ENCODE measurements at places on chromosomes 11 and 22.

GRCh38 chr11:85875505-85875904 lies 20.3 kb downstream of the CCDC83 start:
- DNase-seq: no peak

DNA sequence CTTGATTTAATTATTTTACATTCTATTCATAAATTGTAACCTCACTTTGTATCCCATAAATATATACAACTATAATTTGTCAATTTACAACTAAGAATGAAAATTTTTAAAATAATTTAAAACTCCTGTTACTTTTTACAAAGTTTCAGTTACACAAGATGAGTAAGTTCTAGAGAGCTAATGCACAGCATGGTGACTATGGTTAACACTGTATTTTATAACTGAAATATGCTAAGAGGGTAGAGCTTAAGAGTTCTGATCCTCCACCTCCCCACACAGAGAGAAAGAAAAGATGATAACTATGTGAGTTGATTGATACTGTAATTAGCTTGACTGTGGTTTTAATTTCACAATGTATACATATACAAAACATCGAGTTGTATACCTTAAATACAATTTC lies 412.5 kb upstream of the DDI1 start:
- no peak for DNase-seq

- no peak for DNase-seq
Observed at GRCh38 chr22:27729246-27729645, 72.3 kb downstream of the MN1 start.

- DNase-seq: no peak
Observed at GRCh38 chr11:122814401-122814800, 23.9 kb upstream of the CRTAM start.

- DNase-seq: no peak
Observed at GRCh38 chr11:19723572-19724342, 11.1 kb downstream of the NAV2 start.

DNA sequence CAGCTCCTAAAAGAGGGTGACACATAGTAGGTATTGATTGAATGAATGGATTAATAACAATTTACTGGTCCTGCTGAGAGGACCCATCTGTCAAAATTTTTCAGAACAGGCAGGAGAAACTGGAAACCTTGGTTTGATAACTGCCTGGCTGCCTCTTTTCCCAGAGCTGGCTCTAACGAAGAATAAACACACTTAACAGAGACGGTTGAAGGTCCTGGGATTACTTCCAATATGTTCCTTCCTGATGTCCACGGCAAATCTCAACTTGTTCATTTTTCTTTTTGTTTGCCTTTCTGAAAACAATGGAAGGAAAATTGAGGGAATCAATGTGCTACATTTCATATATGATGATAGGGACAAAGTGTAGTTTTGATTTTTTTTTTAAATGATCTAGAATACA lies 76.5 kb upstream of the SYT13 start:
- DNase-seq: no peak

GRCh38 chr11:133388975-133389568 lies 143.2 kb downstream of the OPCML start:
- DNase-seq: no peak

GRCh38 chr22:37115032-37115431 lies 5.5 kb upstream of the TMPRSS6 start:
- DNase-seq: no peak

DNA sequence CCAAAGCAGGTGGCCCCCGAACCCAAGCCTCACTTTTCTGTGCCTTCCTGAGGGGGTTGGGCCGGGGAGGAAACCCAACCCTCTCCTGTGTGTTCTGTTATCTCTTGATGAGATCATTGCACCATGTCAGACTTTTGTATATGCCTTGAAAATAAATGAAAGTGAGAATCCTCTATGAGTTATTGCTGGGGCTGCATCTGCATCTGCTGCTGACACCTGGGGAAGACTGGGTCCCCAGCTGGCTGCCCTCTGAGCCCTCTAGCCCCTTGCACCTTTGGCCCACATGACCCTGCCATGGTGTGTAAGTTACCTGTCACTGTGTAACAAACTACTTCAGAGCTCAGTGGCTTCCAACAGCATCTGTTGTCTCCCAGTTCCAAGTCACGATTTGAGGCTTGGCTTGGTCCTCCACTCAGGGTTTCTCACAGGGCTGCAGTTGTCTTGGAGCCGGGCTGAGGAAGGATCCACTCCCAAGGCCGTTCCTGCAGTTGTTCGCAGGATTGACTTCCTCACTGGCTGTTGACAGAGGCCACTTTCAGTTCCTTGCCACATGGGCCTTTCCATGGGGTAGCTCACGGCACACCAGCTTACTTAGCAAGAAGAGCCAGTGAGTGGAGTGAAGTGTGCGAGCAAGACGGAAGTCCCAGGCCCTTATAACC lies 13.5 kb upstream of the UVRAG start:
- no peak for DNase-seq

DNA sequence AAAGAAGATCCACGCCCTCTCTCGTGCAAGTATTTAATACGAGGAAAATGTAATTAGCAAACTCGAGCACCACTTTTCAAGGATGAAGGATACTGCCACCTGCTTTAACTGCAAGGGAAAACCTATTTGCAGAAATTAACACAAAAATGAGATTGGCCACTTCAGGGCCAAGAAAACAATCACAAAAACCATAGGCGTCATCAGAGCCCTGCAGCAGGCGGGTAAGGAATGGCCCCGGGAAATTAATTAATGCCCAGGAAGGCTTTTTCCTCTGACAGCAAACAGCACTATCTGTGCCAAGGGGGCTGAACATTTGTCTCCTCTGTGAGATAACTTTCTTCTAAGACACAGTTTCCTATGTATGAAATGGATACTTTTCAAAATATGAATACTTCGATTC lies 255.7 kb downstream of the CTTN start:
- DNase-seq: no peak

GRCh38 chr11:61149624-61150615 lies 11.3 kb downstream of the VPS37C start:
- no peak for DNase-seq

GRCh38 chr11:10604340-10604748 lies 35.9 kb upstream of the LYVE1 start:
- DNase-seq: no peak

- no peak for DNase-seq
Observed at GRCh38 chr22:40335358-40335757, 10.9 kb upstream of the ADSL start.

DNA sequence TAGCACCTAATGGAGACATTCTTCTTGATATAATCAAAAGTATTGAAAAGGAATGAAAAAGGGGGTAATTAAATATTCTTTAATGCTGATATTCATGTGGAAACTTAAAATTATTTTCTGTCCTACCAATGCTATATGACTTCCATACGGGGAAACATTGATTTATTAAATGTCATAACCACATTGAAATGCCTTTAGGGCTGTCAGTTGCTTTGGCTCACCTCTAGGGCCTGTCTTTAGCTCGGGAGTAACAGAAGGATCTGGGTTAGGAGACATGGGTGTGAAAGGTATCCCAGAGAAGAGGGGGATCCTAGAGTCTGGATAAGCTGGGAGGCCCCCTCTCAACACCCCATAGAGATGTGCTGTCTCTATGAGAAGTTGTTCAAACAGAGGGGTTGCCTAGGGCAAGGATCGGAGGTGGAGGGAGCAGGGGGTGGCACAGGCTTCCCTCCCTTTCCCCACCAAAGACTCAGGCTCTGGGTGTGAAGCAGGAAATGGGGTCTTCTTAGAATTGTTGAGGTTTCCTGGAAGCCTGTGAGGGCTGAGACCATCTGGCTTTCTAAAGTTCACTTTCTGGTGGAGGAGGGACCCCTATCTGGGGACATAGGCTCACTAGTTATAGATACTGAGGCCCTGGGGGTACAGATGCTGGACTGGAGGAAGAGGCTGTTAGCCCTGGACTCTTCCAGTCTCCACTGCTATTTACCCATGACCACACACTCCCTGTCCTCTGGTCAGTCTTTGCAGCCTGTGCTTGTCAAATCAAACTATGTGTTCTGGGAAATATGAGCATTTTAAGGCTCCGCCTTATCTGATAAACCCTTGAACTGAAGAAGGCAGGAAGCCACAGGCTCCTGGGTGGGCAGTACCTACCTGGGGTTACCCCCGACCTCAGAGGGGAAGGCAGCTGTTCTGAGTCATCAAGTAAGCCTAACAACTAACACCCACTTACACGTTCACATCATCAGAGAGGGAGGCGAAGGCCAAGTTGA lies 55.8 kb upstream of the RRAS2 start:
- DNase-seq: no peak

GRCh38 chr11:122197066-122197987 lies 81.3 kb upstream of the BLID start:
- no peak for DNase-seq

- DNase-seq: no peak
Observed at GRCh38 chr11:106581399-106581798, 436.9 kb downstream of the GUCY1A2 start.

- no peak for DNase-seq
Observed at GRCh38 chr22:22856885-22857606, 30.6 kb upstream of the IGLL5 start.

DNA sequence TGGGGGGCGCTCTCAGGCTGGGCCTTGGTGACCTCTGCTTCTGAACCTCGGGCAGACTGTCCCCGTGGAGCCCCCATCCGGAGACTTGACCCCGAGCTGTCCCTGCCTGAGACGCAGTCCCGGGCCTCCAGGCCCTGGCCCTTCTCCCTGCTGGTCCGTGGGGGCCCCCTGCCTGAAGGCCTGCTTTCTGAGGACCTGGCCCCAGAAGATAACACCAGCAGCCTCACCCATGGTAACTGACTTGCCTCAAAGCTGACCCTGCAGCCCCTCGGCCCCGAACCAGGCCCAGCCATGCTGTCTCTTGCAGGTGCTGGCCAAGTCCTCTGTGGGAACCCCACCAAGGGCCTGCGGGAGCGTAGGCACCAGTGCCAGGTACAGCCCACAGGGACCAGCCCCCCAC lies 8.9 kb downstream of the LMNTD2 start:
- no peak for DNase-seq
